Thoracic aorta (tissue), 2 donors: ENCODE measurements at places on chromosomes 2 and 18.

DNA sequence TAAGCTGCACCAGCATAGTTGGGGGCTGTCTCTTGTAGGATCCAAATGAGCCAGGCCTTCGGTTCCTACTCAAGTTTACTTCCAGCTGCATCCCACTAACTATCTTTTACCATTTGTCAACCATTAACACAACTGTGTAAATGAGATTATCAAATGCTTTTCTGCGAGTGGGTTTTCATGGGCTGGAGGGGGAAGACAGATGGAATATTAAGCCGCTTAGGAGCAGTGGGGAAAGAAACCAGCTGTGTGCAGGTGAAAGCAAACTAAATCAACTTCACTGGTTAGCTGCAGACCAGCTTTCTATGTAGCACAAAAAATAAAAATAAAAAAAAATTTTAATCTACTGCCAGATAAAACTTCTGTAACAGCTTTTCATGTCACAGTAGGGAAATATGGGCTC is 307.3 kb upstream of the FBXO11 start:
- DNase-seq = no peak

GRCh38 chr2:44843086-44843485 is 98.4 kb upstream of the SIX3 start:
- DNase-seq = no peak

- DNase-seq = no peak
Measured at GRCh38 chr18:49572611-49573345, 10.9 kb downstream of the LIPG start.

DNA sequence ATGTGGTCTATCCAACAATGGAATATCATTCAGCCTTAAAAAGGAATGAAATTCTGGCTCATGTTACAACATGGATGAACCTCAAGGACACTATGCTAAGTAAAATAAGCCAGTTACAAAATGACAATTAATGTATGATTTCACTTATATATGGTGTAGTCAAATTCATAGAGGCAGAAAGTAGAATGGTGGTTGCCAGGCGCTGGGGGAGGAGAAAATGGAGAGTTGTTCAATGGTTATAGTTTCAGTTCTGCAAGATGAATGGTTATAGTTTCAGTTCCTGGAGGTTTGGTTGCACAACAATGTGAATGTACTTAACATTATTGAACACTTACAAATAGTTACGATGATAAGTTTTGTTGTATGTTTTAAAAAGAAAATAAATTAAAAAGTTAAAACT is 79.2 kb upstream of the IL1R2 start:
- no peak for DNase-seq

GRCh38 chr18:24669502-24669901 is 209.1 kb downstream of the HRH4 start:
- no peak for DNase-seq

- no peak for DNase-seq
Measured at GRCh38 chr2:96537734-96538486, 1.4 kb downstream of the ARID5A start.

DNA sequence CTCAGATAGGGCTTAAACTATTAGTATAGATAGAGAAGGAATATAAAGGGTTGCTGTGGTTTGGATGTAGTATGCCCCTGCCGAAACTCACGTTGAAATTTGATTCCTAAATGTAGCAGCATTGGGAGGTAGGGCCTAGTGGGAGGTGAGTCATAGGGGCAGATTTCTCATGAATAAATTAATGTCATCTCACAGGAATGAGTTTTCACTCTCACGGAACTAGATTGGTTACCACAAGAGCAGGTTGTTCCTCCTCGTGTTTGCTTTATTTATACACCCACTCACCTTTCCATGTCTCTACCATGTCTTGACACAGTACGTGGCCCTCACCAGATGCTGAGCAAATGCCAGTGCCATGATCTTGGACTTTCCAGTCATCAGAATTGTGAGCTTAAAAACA is 218.2 kb downstream of the RBM43 start:
- DNase-seq = no peak

DNA sequence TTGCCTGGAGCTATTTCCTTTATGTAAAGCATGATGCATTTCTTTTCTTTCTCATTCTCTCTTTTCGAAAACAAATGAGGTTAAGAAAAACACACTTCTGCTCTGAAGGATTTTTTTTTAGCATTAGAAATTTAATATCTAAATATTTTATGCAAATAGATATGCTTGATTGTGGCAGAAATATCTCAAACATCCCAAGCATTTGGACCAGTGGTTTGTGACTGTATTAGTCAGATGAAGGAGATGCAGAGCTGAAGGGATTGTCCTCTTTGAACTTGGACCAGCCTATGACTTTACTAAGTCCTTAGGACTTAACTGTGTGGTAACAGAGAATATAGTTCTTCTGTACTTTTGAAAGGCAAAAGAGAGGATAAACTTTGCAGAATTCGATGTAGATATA is 335.9 kb upstream of the NT5C1B start:
- no peak for DNase-seq

DNA sequence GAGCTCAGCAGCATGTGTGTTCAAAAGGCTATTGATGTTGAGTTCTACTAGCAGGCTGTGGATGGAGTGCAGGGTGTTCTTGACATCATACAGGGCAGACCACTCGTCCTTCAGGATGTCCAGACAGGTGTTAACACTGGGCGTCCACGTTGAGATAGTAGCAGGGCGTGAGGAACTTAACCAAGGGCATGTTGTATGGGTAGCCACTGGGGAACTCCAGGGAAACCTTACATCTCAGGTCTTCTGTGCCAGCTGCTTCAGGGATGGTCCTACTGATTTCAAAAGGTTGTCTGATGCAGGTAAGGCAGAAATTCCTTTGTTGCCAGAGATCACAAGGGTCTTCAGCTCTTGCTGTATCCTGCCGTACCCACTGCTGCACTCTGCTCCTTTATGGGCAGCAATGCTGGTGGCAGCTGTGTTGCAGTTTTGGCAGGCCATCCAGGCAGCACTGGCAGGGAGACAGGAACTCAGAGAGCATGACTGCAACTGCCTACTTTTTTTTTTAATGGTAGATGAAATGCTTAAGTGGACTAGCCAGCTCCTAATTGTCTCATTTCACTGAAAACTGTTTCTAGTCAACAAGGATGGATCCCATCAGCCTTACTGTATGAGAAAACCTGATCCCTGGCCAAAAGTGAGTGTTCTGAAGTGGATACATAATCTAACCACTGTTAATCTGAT is 32.4 kb upstream of the RBBP8 start:
- DNase-seq = no peak

- no peak for DNase-seq
Measured at GRCh38 chr2:219124381-219125110, 36.1 kb downstream of the NHEJ1 start.

DNA sequence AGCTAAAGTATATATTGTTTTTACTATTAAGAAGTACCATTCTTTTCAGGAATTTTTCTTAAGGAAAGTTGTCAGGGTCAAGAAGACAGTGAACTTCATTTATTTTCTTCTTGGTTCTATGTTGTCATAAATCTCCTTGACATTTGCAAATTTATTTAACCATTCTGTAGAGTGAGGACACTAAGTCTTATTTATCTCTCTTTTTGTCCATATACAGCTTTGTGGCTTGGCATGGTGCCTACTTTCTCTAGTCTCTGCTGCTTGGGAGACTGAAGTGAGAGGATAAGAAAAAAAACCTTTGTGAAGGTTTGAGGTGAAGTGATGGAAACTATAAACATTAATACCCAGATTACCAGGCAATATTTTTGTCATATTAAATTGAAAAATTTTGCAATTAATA is 1389.4 kb downstream of the SUCLG1 start:
- DNase-seq = no peak

- DNase-seq = no peak
Measured at GRCh38 chr2:20579866-20580265, 71.0 kb downstream of the HS1BP3 start.

DNA sequence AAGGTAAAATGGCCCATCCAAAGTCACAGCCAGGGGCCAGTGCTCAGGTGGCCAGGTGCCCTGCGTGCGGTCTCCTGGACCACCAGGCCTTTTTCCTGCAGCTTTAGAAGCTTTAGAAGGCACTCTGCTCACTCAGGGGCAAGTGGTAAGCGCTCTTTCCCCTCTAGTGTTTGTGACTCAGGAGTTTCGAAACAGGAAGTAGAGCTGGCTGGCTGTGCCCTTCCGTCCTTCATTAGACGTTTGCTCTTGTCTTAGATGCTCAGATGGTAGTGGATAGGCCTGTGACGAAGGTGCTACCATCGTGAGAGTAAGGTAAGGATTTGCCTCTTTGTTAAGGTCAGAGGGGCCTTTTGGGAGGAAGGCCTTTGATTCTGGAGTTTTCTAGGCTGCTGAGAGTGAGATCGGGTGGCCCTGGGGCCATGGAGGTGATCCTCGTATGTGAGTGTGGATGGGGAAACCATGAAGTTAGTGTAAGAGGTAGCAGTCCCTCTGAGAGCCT is at the start of gene CASP8:
Gene CASP8, plus strand, starts transcription at position 235 of the 499 bp plus-strand sequence. CDS start 5,951 bp downstream, outside the sequence.
- no peak for DNase-seq

DNA sequence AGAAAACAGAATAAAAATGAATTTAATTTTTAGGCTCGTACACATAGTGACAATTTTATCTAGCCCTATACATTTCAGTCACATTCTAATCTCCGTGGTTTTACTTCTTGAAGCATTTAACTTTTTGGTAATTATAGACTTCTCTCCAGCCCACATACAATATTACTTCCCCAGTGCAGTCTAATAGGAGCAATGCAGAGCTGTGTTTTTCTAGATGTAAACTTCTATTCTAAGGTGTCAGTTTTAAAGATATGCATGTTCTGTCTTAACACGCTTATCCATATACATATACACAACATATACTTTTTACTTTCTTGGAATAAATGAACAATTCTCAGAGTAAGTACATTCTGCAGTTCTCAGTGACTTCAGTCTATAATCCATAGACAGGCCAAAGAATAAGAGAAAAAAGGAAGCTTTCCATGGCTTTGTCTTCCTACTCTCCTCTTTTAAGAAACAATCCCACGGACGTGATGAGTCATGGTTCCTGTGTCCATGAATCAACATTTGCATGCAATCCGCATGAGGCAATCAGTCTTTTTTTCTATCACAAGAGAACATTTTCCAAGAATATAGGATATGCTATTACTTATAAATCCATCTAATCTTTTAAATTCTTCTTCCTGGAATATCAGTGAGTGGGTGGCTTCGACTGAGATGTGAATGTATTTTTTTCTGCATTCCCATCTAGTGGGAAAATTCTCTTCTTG is 42.8 kb downstream of the CCDC102B start:
- DNase-seq = no peak

- no peak for DNase-seq
Measured at GRCh38 chr2:100964222-100964621, 37.9 kb upstream of the RPL31 start.

DNA sequence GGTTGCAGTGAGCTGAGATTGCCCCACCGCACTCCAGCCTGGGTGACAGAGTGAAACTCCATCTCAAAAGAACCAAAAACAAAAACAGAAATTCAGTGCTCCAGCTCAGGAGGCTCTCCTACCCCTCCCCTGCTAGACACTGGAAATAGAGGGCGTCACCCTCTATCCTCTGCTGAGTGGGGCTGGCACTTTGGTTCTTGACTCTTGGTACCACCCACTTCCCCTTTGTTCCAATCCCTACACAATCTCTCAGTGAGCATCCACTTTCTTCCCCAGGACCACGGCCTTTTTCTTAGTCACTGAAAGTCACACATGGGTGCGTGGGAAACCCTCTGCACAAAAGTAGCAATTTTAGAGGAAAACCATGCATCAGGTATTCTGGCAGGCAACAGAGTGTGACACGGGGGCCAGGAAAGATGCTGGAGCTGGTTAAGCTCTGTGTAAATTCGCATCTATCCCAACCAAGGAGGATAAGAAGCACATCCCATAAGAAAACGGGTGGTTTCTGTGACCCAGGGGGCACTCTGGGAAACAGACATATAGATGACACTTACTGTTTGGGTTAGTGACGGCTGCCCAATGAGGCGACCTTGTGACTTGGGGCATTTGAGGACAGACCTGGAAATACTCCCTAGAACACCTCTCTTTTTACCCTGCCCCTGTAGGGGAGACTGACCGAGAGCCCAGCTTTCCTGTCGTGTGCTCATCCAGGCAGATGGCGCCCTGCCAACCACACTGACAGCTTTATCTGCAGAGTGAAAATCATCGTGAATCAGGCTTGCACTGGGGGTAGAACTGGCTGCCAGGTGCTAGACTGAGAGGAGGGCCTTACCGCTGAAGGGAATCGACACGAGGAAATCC is 7.7 kb downstream of the HJURP start:
- no peak for DNase-seq

GRCh38 chr2:55050100-55050994 is at the start of gene RTN4:
TSS of gene RTN4 (minus strand) at chr2:55050451. CDS start at chr2:55050300, 151 bp downstream.
- peak; percentile 96 for DNase-seq

DNA sequence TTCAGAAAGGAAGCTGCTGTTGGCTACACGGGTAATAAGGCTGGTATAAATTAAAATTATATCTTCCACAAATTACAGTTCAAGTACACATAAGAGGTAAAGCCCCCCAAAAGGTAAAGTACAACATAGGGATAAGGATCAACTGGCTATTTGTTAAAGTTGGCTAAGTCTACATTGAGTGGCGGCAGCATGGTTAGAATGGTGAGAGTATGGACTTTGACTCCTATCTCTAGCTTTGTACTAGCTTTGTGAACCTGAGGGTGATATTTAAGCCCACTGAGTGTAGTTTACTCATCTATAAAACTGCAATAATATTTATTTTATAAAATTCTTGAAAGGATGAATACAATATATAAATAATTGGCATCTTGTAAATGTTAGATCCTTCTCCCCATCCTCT is 542.8 kb downstream of the DSC3 start:
- no peak for DNase-seq

GRCh38 chr2:191686729-191687128 is 8.8 kb downstream of the NABP1 start:
- no peak for DNase-seq

DNA sequence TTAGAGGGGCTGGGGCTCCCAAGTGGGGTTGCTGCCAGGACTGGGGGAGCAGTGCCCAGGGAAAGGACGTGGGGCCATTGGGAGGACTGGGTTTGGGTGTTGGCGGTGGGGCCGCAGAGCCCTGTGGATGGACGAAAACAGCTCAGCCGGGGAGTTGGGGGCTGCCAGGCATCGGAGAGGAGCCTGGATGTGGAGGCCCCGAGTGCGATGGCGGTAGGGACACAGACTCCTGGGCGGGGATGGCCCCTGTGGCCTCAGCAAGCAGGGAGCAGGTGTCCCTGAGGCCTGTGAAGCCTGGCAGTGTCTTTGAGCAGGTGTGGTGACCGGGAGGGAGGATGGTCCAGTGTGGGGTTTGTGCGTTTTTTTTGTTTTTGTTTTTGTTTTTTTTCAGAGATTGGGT is 13.3 kb downstream of the CTDP1 start:
- DNase-seq = no peak
